Ovary (tissue), 10 donors: ENCODE measurements at places on chromosomes 3 and 15. TPM values are rescaled to one million over a fixed set of nuclear protein-coding genes. Genes with fewer than 3 reads are reported as not detected.
A peak's percentile ranks its signal among the peaks of the same experiment; 100 is the strongest.

WDR49 gene
- 0.12 TPM for polyA plus RNA-seq

DNA sequence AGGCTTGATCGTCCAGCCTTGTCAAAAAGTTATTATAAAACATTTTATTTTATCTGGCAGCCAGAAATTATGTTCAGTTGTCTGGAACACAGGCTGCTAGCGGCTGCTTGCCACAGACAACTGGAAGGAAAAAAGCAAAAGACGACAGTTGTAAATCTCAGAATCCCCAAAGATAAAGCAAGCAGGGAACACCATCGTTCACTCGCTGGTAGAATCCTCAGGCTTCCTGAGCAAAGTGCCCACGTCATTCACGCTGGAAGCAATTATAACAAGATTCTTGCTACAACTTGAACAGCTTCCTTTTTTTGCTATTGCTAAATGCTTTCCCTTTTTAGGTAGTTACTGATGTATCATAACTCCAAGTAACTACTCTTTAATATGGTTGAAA is 33.6 kb downstream of the ADAMTS17 start:
- peak; percentile 48 for DNase-seq

- no peak for DNase-seq
Measured at GRCh38 chr3:179852142-179852905, 184.4 kb downstream of the PEX5L start.

DNA sequence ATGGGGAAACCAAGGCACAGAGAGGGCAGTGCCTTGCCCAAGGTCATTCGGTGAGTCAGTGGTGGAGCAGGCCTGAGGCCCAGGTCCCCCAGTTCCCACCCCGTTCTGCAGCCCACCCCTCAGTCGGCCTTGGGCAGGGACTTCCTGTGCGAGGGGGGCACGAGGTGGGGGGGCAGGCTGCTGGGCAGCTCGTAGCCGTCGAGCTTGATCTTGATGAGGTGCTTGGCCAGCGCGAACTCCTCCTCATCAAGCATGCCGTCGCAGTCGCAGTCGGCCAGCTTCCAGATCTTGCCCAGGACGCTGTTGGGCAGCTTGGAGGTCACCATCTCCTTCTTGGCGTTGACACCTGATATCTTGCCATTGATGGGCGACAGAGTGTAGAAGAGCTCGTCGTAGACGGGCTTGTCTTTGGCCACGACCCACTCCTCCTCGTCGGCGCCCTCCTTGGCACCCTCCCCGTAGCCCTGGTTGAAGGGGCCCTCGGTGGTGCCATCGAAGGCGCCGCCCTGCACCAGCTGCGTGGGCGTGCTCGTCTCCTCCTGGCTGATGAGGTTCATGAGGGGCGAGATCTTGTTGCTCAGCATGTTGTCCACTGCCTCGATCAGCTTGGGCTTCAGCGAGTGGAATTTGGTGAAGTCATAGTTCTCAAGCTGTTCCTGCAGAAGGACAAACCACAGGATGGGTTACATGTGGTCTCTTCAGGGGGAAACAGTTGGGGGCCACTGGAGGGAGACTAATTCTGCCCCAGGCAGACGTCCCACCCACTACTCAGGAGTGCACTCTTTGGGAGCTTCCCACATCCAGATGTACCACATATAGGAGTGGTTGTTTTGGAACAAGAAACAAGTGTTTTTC is 6.9 kb upstream of the SPTBN5 start:
- no peak for DNase-seq

VILL gene
- 4.8 TPM for polyA plus RNA-seq

- no peak for DNase-seq
Measured at GRCh38 chr3:117486719-117487716, 777.4 kb downstream of the TUSC7 start.

CHRM5 gene
- not detected for polyA plus RNA-seq

DNA sequence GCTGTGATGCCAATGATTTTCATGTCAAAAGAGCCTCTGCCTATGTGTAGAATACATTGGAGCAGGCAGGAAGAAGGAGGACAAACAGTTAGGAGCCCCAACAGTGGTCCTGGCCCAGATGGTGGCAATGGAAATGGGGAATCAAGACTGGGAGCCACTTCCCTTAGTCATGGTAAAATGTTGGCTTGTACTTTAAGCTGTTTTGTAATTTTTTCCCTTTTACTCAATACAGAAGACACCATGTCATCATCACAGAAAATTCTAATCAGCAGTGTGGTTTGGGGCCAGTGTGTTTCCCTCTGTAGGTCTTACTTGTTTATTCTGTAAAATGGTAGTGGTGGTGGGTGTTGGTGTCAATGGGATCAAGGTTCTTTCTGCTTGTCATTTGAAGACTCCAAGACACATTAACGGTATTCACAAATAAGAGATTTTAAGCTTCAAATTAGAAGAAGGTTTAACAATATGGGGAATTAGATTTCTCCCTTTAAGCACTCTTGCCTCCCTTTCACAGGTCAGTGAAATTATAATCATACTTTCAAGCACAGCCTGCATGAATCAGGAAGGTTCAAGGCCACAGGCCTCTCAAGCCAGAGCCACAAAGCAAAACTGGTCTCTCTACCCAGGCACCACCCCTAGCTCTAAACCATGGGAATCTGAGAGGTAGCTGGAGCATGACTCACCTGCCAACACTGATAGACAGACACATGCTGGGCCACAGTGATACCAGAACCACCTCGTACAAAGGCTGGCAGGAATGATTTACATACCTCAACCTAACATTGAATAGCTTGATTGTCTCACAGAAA is 24.9 kb downstream of the SIAH2 start:
- peak; percentile 61 for DNase-seq

GRCh38 chr3:168248383-168249204 is 152.9 kb upstream of the GOLIM4 start:
- no peak for DNase-seq

DNA sequence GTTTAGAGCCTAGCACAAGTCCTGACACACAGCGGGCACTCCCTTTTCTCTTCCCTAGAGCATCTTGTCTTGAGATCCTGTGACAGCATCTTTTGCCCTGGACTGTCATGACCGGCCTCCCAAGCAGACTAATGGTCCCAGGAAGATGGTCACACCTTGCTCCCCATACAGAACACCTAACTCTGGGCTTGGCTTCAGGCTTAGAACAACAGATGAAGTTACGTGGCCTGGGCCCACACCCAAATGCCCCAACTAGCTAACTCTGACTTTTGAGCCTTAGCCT is 781 bp upstream of the IP6K1 start:
- no peak for DNase-seq

GRCh38 chr15:70910958-70911357 is 18.3 kb downstream of the LRRC49 start:
- DNase-seq = no peak

UCN2 gene
- 0.18 TPM for polyA plus RNA-seq

GPR149 gene
- polyA plus RNA-seq = not detected

DNA sequence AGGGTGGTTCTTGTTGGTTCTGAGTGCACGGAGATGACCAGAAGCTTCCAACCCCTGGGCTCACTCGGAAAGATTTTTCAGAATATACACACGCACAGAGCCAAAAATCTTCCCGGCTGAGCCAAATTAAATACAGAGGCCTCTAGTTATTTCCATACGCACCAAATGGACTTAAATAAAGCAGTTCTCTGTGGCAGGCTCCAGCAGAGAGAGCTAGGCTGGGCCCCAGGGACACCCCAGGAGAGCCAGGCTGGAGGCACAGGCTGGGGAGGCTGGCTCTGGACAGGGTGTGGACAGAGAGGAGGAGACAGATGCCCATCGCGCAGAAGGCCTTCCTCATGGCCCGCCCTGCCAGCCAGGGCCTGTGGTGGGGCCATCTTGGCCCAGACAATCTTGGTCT is 115.9 kb downstream of the IQSEC1 start:
- DNase-seq = no peak

VIPR1 gene
- 2.2 TPM for polyA plus RNA-seq

GOLGA6B gene
- polyA plus RNA-seq = not detected

- DNase-seq = no peak
Measured at GRCh38 chr15:92268900-92269299, 124.8 kb upstream of the ST8SIA2 start.

- no peak for DNase-seq
Measured at GRCh38 chr15:60351066-60351465, 46.7 kb downstream of the ANXA2 start.

DNA sequence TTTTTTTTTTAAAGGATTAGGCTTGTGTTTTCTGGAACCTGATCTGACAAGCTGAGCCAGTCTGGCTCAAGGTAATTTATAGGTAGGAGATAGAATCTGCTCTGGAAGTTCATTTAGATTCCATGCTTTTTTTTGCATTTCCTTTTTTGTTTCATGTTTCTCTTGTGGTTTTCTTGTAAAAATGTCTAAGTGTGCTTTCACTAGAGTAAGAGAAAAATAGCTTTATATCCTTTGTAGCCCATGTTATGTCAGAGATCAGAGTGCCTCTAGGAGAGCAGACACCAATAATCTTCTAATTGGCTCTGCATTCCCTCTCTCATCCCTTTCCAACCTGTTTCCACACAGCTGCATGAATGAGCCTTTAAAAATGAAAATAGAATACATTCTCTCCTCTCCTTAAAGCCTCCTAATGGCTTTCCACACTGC is 389.8 kb upstream of the KCNMB2 start:
- DNase-seq = no peak

GOLGA8G gene
- polyA plus RNA-seq = not detected
